Fibroblast of the conjunctiva (primary cell): ENCODE measurements at places on chromosomes 3 and 15.

DNA sequence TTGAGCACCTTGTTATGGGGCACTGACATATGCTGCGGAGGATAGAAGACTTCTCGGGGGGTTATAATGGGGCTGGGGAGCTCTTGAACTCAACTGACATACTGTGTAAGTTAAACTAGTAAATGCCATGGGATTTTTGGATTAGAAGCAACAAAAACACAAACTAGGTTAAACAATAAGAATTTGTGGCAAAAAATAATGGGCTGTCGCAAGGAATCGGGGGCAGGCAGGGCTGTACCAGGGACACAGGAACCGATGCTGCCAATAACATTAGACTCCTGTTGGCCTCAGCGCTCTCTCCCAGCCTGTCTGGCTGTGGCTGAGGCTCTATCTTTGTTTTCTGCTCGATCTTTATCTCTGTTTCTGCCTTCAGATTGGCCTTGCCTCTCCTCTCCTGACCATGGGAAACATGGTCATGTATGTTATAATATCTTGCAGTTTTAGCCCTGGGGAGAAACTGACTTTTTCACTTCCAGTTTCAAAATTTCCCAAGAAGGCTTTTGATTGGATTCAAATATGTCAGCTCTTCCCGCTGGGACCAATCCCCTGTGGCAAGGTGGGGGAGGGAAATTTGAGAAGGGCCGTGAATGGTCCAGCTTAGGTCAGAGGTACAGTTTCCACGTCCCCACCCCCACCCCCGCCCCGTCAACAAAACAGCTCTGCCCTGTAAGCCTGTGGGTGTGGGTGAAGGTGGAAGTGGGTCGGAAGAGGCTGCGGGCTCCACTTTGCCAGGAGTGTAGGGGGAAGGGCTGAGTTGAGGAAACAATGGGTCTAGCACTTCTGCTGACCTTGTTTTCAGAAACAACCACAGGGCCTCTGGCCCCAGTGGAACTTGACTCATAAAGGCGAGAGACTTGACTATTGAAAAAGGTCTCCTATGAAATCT is 161.1 kb upstream of the TBL1XR1 start:
- DNase-seq, result peak; percentile 82

GRCh38 chr3:16994854-16995525 is 110.2 kb downstream of the PLCL2 start:
- no peak for DNase-seq

DNA sequence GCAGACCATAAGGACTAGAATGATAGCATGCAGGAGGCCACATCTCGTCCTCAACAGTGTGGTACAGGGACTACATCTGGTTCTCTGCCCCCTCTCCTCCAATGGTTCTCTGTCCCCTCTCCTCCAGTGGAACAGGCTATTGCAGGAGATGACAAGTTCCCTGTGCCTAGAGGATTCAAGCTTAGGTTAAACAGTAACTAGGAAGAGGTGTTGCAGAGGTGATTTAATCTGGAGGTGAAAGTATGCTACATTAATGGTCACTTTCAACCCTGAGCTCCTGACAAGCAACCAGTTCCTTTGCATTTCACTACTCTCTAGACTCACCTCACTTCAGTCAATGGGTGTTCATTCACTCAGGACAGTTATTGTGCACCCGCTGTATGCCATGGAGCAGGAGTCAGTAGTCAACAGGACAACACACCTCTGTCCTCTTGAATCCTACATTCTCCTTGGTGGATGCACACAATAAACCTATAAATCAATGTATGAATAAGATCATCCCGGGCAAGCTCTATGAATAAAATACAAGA is 16.0 kb downstream of the SPATA12 start:
- no peak for DNase-seq

DNA sequence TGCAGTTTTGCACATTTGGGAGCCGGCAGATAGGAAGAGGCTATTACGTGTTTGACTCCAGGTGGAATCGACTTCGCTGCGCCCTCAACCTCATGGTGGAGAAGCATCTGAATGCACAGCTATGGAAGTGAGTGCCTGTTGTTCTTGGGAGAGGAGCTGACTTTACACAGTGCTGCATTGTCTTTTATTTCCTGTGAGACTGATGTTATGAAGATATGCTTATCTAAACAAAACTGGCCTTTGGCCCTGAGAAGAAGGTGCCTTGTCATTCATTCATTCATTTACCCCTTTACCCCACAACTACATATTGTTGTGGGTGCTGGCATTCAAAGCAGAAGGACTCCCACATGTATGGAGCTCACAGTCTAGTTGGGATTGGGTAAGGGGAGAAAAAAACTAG is 32.6 kb downstream of the PSMD6 start:
- DNase-seq, result no peak

DNA sequence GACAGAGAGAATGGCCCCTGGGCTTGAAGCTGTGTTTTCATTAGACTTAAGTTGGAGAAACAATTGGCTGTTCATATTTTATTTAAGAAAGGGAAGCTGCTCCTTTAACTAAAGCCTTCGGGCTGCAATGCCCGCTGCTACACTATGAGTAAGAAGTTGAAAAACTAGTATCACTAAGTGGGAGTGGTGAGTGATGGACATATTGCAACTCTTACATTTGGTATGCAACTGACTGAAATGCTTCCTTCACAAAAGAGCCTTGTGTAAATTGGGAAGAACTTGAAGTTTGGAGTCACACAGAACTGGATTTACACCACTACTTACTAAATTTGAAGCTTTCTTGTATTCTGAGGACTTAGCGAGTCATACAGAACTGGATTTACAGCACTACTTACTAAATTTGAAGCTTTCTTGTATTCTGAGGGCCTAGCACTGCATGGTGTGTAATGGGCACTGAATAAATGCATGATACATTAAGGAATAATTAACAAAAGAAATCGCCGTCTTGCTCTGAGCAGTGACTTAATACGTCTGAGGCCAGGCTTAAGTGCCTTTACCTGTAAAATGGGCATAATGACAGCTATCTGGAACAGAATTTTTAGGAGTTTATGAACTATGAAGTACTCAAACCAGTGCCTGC is 149.5 kb downstream of the RYR3 start:
- no peak for DNase-seq

DNA sequence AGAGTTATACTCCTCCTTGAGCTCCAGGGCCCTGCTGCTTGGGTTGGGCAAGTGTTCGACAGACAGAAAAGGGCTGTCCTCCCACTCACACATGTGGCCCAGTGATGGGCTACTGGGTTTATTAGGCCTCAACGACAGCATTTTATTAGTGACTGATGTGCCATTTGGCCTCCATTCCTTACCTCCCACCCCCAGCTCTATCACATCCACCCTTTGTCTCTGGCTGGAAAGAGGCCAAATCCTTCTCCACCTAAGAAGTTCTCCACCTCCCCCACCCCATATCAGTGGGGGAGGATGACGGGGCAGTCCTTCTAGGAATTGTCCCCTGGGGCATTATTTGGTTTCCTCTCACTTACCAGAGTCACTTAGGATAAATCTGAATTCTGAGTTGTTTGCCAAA is 57.1 kb upstream of the WNT5A start:
- no peak for DNase-seq
